CD4-positive, alpha-beta T cell treated with Interleukin-17A for 4 hours (primary cell): ENCODE measurements at places on chromosomes 6 and 20.
A peak's percentile ranks its signal among the peaks of the same experiment; 100 is the strongest.

DNA sequence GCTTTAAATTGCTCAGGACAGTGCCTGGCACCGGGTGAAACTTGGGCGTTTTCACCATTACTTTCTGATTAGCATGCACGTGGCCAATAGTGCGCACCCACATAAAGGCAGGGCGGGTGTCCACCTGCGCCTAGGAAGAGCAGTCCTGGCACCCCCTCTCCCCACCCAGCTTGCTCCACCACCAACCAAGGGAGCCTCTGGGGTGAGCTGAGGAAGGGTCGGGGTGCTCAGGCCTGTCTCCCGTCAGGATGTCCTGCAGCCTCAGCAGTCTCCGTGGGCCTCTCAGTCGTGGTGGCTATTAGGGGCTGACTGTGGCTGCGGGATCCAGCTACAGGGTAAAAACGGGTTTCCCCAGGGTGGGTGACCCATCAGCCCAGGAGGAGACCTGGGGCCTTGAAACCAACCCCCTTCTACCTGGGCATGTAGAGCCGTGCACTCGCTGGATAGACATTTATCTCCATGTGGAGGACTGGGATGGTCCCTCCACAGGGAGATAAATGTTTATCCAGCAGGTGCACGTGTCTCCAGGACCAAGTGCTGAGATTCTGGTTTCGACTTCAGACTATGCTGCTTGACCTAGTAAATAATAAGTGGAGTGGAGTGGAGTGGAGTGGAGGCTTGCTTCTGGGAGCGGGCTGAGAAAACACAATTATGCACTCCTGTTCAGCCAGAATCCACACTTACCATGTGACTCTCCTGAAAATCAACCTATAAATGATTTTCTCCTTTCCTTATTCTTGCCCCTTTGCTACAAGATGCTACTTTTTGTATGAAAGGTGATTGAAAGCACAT, 91.1 kb downstream of the ZDHHC14 start:
- no peak for DNase-seq

- no peak for DNase-seq
Observed at GRCh38 chr20:1801929-1802306, 93.3 kb upstream of the SIRPA start.

DNA sequence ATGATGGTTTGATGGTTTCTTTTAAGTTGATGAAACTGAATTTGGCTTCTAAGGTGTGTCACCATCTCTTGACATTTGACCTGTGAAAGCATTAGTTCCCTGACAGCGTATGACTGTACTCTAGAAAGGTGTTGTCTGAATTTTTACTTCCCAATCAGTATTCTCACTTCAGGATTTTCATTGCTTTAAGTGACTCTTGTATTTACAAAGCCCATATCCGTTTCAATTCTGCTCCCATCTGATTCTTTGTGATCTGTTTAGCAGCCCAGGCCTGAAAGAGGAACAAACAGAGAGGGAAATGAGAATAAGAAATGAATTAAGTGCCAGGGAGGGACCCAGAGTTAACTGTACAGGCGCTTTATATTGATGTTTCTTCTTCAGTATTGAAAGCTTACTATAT, 73.7 kb downstream of the FARS2 start:
- DNase-seq: no peak

DNA sequence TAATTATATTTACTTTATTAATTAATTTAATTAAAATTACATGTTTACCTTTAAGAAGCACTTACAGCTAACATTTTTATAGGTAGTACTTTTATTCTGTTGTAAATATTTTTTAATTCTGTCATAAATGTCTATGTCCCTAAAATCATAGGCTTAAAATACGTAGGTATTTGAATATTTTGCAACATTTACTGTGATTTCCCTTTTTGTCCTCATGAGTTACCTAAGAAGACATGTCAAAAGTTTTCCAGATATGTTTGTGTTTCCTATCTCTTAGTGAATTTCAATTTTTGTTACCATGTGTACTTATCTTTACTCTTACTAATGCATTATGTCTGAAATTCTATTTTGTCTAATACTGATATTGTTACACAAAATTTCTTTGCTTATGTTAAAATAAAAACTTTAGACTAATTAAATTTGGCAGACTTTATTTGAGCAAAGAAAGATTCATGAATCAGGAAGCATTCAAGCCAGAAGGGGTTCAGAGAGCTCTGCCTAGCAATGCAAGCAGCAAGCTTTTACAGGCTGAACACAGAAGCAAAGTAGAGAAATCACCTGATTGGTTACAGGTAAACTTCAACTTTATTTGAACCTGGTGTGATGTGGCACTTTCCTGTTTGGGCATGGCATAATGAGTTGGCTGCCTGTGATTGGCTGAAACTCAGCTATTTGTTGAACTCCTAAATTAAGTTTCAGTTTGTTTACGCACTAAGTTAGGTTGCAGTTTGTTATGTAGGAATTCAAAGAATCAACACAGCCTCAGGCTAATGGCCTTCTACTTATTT, 123.2 kb upstream of the TMEM170B start:
- peak; percentile 31 for DNase-seq

- no peak for DNase-seq
Observed at GRCh38 chr20:16459019-16459700, 114.1 kb downstream of the KIF16B start.

DNA sequence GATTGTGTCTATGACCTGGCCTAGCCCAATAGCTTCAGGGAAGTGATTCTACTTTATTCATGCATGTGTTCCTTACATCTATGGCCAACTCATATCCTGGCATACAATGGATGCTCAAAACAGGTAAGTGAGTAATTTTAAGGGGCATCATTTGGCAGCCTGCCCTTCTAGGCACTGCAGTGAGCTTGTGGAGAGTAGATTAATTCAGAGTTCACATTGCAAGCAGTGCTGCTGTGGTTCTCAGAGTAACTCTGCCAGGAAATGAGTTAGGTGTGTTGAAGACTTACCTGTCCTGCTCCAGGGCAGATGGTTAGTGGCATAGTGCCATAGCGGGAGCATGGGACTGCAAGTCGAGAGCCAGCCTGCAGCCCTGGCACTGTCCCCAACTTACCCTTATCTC, 158.0 kb downstream of the SCP2D1 start:
- no peak for DNase-seq

- DNase-seq: no peak
Observed at GRCh38 chr6:40479706-40480105, 107.5 kb downstream of the LRFN2 start.

DNA sequence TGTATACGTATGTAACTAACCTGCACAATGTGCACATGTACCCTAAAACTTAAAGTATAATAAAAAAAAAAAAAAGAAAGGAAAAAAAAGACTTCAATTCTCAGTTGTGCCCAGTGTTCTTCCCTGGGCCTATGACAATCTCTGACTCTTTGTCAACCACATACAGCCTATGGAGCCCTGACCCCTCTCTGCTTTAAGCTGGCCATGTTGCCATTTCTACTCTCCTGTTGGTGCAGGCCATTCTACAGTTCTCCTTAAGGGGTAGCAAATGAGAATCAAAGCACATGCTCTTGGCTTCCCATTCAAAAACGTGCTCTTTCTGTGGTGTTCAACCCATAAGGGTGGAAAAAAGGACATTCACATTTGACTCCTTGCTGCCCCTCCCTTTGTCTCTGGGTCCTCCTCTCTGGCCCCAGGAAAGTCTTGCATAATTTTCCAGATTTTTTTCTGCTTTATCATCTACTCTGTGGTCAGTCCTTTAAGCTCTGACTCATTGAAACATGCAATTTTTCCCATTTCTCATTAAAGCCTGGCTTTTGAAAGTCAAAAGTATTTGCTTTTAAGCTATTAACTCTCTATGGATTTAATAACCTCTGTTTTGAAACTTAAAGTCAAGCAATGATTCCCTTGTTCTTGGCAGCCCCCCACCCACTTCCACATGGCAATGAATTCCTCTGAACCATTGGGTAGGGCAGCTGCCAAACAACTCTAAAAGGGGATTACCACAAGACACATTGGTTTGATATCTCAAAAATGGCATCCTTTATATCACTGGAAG, 208.6 kb upstream of the MCHR2 start:
- no peak for DNase-seq

DNA sequence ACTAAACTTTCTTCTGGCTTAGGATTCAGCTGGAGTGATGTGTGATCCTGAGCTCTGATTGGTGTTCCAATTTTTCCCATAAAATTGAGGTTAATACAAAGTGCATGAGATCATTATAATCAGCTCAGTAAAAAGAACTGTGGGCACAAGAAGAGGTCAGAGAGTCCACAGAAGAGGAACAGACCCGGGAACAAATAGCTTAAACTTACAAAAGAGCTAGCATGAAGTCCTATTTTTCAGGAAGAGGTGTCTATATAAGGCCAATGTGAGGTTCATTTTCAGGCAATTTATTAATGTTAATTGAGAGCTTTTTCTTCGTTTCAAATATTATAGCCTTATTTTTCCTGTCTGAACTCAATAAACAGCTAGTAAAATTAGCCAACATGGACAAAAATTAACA, 26.9 kb upstream of the STX11 start:
- DNase-seq: no peak

DNA sequence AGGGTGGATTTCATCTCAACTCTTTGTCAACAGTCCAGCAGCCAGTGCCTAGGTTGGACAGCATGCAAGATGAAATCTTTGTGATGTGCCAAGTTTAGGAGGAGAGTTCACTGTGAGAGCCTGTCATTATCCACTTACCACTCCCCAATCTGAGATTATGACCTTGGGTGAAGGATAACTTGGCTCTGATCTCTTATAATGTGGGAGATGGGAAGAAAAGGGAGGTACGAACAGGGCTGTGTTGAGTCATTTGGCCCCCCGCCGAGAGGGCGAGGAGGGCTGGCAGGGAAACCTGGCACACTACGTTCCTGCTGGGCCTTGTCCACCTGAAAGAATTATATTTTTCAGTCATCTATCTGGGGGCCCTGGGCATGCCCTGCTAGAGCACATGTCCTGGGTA, 35.8 kb downstream of the LAMA4 start:
- no peak for DNase-seq

- no peak for DNase-seq
Observed at GRCh38 chr20:54337144-54337543, 129.3 kb downstream of the PFDN4 start.

- no peak for DNase-seq
Observed at GRCh38 chr20:46691196-46691595, 2.0 kb upstream of the TP53RK start.

- no peak for DNase-seq
Observed at GRCh38 chr20:6533761-6534479, 233.6 kb upstream of the BMP2 start.

DNA sequence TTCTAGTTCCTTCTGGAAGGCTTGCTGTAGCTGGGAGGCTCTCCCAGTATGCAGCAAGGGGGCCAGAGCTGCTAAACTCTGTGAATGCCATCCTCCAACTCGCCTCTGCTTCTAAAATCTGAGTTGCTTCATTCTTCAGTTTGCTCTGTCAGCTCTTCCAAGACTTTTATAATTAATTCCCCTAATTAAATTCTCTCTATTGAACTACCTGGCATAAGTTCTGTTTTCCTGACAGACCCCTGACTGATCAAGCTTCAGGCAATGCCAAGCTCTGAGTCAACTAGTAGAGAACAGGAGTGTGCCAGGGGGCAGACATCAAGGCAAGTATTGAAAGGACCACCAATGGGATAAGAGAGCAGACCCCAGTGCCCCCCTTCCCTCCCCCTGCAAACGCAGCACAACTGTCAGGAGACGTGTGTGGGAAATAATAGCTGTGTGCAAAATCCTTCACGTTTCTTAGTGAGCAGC, 109.3 kb upstream of the TAB2 start:
- DNase-seq: no peak

GRCh38 chr6:129859524-129859923, 1.6 kb downstream of the TMEM244 start:
- no peak for DNase-seq
